ENCODE measurements at places on chromosomes 1 and 21.

DNA sequence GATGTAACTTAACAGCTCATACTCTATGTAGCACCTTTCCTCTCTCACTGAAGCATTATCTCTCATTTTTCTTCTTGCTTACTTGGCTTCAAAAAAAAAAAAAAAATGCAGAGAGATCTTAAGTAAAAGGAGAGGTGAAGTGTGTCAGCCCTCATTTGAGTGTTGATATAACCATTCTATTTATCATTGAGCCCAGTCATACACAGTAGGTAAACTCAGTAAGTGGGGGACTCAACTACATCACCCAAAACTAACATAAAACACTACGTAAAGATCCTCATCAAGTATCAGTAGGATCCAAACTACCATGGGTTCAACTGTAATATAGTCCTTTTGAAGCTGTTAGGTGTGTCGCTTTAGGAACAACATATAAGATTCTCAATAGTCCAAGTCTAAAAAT lies 8.2 kb downstream of the PNRC2 start:
- DNase-seq, result no peak

- no peak for DNase-seq
Observed at GRCh38 chr1:235307158-235308124, 20.5 kb downstream of the ARID4B start.

- DNase-seq, result no peak
Observed at GRCh38 chr1:183424691-183425090, 6.5 kb upstream of the NMNAT2 start.

DNA sequence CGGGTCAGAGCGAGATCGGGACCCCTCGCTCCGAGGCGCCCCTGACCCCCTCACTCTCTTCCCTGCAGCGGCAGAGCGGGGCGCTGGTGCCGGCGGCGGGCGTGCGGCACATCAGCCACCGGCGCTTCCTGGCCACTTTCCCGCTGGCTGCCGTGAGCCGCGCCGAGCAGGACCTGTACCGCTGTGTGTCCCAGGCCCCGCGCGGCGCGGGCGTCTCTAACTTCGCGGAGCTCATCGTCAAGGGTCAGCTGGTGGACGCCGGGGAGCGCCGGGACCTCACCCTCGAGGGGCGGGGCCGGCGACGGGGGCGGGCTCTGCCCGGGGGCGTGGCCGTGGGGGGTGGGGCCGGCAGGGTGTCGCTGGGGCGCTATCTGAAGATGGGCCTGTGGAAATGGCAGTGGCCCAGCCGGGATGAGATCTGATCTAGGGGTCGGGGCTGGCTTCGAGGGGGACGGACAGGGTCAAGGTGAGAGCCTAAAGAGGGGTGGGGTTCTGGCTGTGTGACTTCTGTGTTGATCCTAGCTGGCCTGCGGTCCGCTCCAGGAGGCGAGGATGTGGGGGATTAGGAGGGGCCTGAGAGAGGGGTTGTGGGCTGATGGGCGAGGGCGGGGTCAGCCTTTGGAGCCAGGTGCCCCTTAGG lies 23.6 kb downstream of the PTPRU start:
- DNase-seq, result no peak

GRCh38 chr1:116486424-116486823 lies 84.4 kb downstream of the CD58 start:
- DNase-seq, result no peak

GRCh38 chr1:107277022-107277421 lies 136.2 kb downstream of the NTNG1 start:
- peak; percentile 42 for DNase-seq

DNA sequence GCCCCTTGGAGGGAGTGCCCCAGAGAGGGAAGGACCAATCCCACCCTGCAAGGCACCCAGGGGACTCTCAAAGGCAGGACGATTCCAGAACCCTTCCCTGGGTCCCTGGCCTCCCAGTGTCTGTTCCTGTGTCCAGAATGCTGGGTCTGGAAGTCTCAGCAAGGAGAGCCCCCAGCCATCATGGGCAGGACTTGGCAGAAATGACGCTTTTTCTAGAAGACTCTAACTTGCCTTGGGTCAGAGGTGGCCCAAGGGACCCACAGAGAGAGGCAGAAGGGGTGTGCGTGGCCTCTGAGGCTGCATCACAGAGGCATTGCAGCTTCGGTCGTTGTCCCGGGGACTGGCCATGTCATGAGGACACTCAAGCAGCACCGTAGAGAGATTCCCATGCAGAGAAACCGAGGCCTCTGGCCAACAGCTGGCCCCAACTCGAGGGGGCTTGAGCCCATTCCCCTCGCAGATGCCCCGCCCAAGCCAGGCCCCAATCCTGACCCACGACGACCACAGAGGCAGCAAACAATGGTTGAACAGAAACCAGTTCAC lies 57.8 kb downstream of the WNT9A start:
- DNase-seq, result no peak

DNA sequence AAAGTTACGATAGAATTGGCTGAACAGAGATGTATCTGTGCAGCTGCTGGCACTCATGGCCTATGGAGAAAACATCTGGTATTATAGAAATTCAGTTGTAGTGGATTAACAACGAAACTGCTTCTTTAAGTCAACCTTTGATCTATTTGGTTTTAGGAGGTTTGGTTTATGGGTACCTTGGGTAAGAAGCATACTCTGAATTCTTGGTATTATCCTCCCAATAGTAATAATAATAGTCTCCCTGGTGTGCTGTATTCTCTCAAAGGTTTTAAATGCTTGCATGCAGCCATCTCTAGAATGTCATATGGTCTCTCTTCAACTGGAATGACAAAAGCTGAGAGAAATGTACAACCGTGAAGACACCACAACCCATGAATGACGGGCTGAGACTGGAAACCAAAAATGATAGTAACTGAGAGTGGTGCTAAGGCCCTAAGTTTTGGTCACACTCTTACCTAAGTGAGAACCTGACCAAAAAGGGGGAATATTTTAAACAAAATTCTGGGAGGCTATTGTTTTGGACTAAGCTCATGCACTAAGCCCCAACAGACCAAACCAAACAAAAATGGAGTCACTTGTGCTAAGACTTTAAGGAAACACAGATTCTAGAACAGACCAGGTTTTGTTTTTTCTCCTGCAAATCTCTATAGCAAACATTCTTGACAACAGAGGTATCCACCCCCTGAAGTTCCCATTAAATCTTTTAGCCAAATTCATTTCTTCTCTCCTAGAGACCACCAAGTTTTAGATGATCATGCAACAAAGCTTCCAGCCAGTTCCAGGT lies 17.6 kb upstream of the TMEM61 start:
- DNase-seq, result peak; percentile 42

DNA sequence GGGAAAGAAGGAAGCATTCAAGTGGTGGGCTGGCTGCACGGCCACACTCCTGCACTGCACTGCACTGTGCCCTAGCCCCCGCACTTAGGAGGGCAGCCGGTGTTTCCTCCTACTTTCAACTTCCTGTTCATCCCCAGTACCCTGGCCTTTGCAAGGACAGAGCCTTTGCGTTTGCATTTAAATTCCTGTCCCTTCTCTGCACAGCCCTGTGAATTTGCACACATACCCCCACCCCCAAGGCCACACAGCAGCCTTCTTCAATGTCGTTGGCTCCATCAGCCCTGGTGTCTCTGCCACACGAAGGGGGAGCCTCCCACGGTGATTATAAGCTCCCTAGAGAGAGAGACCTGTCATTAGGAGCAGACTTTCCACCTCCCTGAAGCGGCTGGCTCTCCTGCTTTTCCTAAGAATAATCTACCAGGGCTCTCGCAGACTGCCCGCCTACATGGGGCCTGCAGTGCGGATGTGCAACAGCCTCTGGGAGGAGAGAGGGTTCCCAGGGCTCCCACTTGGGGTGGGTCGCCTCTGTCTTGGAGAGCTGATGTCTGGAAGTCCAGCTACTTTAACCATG lies 13.2 kb upstream of the SLC45A3 start:
- no peak for DNase-seq

DNA sequence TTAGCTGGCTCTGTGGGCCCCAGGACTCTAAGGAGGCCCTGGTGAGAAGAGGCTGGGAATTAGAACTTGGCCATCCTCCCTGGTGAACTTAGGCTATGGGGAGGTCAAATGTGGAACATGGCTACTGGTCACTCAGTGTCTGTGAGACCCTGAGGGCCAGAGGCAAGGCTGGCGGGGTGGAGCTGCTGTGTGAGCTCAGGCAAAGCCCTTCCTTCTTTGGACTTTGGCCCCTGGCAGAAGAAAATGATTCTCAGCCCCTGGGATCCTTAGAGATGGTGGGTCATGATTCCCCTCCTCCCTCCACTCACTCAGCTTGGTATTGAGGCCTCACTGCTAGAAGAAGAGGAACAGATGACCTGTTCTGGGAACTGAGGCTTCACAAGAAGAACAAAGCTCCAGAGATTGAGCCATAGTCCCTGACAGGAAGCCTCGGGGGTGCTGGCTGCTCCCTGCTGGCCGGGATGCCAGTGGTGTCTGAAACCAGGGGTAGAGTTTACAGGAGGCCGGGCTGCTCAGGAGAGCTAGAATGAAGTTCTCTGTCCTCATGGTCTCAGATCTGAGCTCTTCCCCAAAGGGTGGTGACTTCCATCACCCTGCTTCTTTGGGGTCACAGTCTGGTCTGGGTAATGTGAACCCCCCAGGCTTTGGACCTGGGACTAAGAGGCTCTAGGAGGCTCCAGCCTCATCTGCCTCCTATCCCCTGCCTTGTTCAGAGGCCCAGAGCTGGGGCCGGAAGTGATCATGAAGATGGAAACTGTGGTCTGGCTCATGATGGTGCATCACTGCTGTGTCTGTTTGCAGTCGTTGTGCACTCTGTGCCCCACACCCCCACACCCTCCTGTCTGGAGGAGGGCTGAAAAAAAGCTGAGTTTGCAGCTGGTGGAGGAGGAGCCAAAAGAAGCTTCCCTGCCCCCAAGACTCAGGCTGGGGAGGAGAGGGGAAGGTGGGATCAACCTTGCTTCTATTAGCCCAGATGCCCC lies 905 bp downstream of the BTBD19 start:
- DNase-seq, result no peak

GRCh38 chr1:171266930-171267329 lies 18.6 kb downstream of the FMO1 start:
- no peak for DNase-seq

DNA sequence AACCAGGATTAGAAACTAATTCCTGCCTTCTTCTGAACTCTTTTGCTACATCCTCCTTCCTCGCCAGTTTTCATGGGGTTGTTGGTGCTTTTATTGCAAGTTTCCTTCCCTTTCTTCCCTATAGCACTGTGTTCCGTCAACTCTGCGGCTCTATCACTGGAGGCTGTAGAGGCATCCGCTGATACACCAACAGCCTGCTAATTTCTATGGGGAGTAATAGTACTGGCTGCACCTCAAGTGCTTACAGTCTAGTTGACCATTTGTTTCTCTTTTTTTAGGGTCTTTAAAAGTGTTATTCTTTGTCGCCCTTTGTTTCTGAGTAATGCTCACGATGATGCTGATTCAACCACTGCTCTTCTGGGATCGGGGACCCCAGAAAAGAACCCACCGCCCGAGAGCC lies 746 bp downstream of the MIS18A start:
- no peak for DNase-seq

DNA sequence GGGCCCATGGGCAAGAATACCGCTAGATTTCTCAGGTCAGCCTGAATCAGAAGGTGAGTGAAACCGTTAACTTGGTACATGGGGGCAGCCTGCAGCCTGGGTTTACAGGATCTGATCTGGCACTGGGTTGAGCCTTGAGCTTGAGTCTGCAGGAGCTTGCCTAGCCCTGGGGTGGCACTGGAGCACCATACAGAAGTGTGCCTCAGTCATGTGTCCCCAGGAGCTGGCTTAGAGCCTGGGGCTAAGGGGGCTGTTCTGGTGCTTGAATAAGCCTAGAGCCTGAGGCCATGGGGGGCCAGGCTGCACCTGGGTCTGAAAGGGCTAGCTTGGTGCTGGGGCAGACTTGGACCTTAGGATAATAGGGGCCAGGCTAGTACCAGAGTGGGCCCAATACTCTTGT lies 457.2 kb upstream of the PBX1 start:
- no peak for DNase-seq
